ENCODE measurements at places on chromosomes 1 and 21.

DNA sequence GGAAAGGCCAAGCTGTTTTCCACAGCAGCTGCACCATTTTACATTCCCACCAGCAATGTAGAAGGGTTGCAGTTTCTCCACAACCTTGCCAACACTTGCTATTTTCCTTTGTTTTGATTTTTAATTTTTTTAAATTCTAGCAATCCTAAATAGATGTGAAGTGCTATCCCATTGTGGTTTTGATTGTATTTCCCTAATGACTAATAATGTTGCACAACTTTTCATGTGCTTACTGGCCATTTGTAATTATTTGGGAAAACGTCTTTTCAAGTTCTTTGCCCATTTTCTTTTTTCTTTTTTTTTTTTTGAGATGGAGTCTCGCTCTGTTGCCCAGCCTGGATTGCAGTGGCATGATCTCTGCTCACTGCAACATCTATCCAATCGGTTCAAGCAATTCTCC, 53.9 kb downstream of the VCAM1 start:
- DNase-seq, result no peak

- no peak for DNase-seq
Measured at GRCh38 chr1:60149251-60149650, 75.7 kb upstream of the C1orf87 start.

DNA sequence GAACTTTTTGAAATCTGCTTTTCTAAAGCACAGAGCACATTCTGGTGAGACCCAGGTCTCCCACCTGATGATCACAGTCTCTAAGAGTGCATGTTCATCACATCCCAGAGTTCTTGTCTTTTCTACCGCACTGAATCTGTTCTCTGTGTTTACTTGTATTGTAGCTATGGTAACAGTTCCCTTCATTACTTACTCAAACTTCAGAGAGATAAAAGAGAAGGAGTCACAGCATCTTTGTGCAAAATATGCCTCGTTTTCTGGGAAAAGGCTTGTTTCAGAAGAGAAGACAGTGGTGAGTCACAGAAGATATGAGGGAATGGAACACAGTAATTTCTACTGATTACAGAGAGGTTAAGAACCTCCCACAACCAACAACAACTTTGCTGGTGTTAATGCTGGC, 580.6 kb downstream of the PLA2G4A start:
- DNase-seq, result no peak

DNA sequence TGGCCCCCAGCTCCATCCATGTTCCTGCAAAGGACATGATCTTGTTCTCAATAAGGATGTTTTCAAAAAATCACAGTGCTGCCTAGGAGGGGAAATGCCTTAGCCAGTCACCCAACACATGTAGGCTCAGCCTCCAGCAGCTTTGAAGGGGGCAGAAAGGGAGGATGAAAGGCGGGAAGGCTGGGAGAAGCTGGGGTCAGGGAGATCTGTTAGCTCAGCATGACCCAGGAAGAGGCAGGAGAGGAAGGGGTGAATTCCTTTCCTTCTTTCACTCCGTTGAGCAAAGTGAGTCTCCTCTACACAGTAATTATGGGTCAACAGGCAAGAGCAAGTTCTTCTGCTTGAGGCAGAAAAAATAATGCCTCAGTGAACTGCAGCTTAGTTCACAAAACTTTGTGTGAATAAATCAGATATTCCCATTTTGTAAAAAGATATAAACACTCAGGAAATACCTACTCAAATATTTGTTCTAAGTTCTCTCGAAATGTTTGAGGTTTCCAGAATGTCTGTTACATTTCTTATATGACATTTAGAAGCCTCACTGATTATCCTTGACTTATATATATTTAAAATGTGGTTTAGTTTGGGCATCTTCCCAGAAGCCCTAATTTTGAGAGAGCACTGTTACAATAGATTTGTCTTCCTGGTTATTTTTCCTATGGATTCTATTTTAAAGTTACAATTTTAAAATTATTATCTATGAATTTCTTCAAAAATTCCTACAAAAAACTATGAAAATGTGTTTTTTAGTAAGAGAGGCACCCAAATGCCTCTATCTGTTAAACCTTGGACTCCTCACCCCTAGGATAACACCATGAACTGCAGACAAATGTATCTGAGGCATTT, 116.8 kb downstream of the KCNJ6 start:
- DNase-seq, result no peak

GRCh38 chr1:155940993-155941844, at the start of gene RXFP4:
Gene RXFP4 (plus strand): TSS chr1:155941638. CDS start chr1:155941710, 72 bp downstream.
- no peak for DNase-seq

GRCh38 chr1:11845641-11846335, 1.8 kb downstream of the NPPA start:
- DNase-seq, result no peak

DNA sequence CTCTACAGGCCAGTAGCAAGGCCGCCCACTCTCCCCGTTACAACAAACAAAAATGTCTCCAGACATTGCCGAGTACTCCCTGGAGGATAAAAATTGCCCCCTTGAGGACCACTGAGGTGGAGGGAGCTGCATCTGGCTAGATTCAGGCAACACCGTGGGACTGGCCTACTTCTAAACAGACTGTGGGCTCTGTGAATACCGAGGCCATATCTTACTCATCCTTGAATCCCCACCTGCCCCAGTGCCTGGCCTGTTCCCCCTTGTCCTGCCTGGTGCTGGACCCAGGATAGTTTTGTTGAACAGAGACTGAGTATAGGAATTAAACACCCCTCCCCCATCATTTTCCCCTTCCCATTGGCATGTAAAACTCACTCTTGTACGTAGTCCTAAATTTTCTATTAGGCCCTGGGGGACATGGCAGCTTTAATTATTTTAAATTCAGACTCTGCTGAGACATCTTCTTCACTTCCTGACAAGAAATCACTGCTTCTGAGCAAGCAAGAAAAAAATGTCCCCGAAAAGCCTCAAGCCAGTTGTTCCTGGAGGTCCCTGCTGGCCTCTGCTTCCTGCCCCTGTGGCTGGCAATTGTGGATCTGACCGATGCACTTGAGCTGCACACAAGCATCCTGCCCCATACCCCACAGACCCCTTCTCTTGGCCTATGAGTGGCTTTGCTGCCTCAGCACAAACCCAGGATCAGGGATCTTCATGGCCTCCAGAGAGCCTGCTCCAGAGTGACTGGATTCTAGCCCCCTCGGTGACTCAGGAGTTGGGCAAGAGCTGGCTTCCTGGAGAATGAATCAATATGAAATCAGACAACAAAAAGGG, 111.0 kb downstream of the ACTL8 start:
- DNase-seq, result no peak

- DNase-seq, result peak; percentile 97
Measured at GRCh38 chr21:45643021-45643980, at the start of gene PCBP3. Gene PCBP3 (plus strand): TSS chr21:45643725. CDS start chr21:45850086, 206,361 bp downstream.

DNA sequence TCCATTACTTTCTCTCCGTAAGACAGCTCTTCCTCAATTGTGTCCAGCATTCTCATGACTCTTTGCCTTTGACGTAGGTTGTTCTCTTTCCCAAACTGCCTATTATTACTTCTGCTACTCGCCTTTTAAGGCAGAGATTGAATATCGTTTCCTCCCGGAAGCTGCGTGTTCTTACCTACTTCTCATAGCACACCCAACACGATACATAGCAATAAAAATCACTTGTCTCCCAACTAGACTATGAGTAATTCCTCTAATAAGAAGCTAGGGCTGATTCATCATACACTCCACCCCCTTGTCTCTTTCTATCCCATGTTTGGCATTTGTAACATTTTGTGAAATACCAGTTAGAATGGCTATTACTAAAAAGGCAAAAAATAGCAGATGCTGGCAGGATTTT, 55.8 kb upstream of the SGIP1 start:
- no peak for DNase-seq

Data from stimulated activated naive CD4-positive, alpha-beta T cell treated with Interleukin-2 at 50 U/mL for 16 hours (primary cell).